Left ventricle myocardium inferior (tissue), 1 donor: ENCODE measurements at places on chromosomes 6 and 20. TPM values are rescaled to one million over a fixed set of nuclear protein-coding genes. Genes with fewer than 3 reads are reported as not detected.

- DNase-seq = no peak
These were observed 8.7 kb downstream of the APMAP start for GRCh38 chr20:24983896-24984295.

The BAK1 gene
- 19.7 TPM for total RNA-seq

- no peak for DNase-seq
These were observed 281.9 kb downstream of the PKHD1 start for GRCh38 chr6:51805517-51805916.

The CST7 gene
- 0.66 TPM for total RNA-seq

The NR2E1 gene
- total RNA-seq = not detected

GRCh38 chr20:50095476-50096078, 17.4 kb downstream of the UBE2V1 start:
- DNase-seq = no peak

GRCh38 chr20:47167846-47168245, 188.7 kb downstream of the ZMYND8 start:
- DNase-seq = no peak

GRCh38 chr20:62117362-62117646, 5.0 kb upstream of the LSM14B start:
- DNase-seq = no peak

DNA sequence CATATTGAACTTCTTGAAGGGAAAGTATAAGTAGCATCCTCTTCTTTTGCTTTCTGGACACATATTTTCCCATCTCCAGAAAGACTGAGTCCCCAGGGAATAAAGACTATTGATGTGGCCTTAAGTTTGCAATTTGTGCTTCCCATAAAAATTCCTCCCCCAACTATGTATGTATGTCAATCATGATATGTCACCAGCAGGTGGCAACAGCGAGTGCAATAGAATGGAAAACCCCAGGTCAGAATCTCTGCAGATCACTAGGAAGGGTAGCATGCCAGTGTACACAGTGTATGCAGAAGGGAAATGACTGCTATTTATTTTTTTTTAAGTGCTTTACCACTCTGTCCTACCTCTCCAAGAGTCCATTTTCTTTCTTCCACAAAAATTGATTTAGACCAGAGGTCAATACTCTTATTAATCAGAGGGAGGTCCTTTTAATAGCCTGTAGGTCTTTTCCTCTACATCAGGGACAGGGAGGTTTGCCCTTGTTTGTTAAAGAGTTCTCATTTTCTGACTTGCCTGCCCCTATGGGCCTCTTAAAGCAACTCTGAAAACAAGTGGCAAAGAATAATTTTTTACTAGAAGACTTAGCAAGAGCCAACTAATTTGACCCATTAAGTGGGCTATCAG, 61.4 kb downstream of the BMP2 start:
- peak; percentile 25 for DNase-seq
